ENCODE measurements at places on chromosomes 3 and 15.
A peak's percentile ranks its signal among the peaks of the same experiment; 100 is the strongest.

- DNase-seq = peak; percentile 59
These were observed 46.2 kb downstream of the NEK11 start for GRCh38 chr3:131072845-131073244.

DNA sequence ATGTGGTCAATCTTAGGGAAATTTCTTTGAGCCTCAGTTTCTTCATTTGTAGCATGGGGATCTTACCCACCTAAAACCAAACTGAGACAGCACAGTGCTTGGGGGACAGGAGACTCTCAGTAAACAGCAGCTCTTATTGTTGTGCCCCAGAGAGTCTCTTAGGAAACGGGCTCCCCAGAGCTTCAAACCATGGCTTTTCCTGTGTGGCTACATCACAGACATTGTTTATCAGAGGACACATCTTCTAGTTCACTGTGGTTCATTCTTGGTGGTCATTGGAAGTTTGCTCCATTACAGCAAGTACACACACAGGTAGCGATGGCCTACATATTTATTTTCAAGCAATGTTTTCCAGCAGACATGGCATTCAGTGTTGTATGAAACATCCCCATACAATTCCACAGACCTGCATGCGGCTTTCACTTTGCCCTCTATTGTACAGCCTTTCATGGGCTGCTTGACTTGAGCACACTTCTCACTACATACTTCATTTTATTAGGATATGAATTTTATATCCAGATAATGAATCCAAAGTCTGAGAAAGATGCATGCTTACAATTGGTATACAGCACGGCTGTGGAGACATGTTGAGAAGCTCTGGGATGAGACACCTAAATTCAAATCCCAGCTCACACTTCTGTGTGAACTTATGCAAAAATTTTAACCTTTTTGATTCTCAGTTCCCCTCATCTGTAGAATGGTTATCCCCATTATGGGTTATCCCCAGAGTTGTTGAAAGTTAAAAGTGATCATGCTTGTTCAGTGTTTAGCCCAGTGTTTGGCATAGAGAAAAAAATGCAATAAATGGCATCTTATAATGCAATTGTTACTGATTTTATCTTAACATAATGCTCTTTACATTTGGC lies 84.8 kb upstream of the ICE2 start:
- DNase-seq = no peak

- DNase-seq = no peak
These were observed 450.5 kb upstream of the PDZRN3 start for GRCh38 chr3:74075241-74075640.

DNA sequence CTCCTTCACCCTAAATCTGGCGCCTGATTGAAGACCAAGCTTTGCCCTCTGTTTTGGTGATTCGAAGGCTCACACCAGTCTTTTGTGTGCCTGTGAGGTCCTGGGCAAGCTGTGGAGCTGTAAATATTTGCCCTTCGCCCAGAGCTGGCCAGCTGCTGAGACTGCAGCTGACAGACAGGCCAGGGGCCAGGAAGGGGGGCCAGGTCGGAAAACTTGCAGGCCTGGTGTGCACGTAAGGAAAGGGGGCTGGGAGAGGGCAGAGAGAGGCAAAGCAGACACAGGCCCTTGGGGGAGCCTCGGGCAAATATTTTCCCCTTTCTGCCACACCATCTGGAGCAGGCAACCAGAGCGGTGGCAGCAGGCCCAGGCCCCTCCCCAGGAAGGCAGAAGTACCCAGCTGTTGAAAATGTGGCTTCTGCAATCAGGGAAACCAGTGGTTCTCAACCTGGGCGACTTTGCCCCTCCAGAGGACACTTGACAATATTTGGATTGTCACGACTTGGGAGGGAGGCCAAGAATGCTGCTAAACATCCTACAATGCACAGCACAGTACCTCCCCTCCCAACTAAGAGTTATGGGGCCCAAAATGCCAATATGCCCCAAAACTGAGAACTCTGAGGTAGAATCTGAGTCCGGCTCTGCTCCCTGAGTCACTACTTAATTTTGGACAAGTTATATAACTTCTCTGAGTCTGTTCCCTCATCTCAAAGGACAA lies 2.5 kb downstream of the PDZRN3 start:
- DNase-seq = no peak

- no peak for DNase-seq
These were observed 2.5 kb upstream of the PLA2G4F start for GRCh38 chr15:42158941-42159340.

DNA sequence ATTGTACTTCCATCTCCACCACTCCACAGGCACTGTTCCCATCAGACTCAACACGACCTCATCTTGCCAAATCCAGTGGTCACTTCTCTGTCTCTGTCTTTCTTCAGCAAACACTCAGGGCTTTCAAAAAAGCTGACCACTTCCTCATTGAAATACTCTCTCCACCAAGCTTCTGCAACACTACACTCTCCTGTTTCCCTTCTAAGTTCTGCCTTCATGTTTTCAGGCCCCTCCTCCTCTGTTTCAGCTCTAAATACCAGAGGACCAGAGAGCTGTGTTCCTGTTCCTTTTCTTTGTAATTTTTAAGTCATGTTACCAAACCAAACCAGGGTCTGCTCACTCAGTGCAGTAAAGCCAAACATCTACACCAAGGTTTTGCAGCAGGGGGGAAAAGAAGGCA lies 33.8 kb upstream of the ACP3 start:
- peak; percentile 2 for DNase-seq

- peak; percentile 31 for DNase-seq
These were observed 781 bp upstream of the CYP1A1 start for GRCh38 chr15:74725845-74726773.

GRCh38 chr3:8769088-8769822 lies at the start of gene OXTR:
Gene OXTR, minus strand, starts transcription at chr3:8769613. Its CDS starts 1,426 bp downstream, at chr3:8768187.
- peak; percentile 80 for DNase-seq

DNA sequence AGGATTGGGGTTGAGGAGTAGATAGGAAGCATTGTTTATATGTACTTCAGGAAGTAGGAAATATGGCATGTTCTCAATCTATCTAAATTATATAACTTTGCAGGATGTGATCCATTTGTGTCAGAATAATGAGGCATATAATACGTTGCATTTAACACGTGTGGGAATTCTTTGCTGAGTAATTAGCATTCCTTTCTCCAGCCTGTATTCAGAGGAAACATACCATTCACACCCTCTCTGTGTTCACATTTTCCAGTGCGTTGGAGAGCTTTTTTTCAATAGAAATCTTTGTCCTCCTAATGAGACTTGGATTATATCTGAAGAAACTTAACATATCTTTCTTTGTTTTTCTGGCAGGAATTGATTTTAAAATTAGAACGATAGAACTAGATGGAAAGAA lies 33.0 kb upstream of the APH1B start:
- peak; percentile 82 for DNase-seq

DNA sequence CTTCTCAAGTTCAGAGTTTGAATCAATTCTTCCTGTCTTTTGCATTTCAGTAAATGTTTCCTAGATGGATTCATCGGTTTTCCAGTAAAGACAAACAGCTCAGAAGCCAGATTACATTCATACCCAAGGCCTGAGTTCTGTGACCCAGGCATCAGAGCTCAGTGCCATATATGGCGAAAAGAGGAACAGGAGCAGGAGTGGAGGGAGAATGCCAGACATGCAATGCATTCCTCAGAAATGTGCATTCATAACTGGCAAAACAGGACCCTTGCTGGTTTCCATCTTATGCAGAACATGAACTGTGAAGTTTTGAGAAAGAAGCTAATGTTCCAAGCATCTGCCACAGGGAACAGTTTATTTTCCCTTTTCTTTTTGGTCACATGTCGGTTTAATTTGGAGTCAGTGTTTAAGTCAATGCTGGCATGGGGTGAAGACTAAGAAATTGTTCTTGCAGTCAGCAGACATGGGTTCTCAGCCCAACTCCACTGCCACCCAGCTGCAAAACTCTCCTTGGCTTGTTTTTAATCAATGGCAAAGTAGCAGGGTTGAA lies 116.5 kb downstream of the LPP start:
- peak; percentile 73 for DNase-seq

Measured in NCI-H226 (cell line).